ENCODE measurements at places on chromosomes 11 and 22.
A peak's percentile ranks its signal among the peaks of the same experiment; 100 is the strongest.

DNA sequence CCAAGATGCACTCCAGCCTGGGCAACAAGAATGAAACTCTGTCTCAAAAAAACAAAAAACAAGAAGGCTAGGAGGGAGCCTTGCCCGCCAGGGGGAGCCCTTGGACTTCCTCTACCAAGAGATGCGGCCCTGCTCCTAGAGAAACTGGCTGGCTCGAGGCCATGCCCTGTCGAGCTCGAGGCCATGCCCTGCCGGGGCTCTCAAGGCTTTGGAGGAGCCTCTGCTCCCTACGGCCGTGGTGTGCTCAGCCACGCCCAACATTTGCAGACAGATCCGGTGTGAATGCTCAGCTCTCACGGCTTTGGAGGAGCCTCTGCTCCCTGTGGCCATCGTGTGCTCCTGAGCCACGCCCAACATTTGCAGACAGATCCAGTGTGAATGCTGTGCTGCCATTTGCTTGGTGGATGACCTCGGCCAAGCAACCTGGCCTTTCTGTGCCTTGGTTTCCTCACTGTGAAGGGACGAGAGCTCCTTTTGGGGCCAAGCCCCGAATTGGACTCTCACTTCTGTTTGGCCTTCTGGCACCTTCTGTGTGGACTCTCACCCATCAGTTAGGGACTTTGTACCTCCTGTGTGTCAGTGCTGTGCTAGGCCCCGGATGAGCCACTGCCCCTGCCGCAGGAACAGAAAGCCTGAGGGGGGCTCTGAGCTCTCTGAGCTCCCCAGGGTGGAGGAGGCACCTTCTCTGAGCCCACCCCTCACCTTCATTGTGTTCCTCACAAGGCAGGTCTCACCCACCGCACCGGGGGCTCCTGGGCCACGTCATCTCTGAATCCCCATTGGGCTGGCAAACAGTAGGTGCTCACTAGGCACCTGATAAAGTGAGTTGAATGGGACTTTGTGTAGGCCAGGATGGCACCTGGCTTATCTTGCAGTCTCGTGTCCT is 14.1 kb downstream of the C11orf24 start:
- no peak overlapping the region for H3K27ac ChIP-seq
- peaks cover 23% of the 10 kb centered on the region for H3K36me3 ChIP-seq
- no peaks in the 10 kb centered on the region for H3K27me3 ChIP-seq
- peak overlapping the region; percentile 28 for H3K4me3 ChIP-seq
- no peaks in the 10 kb centered on the region for H3K4me1 ChIP-seq

GRCh38 chr22:28019881-28020861 is 101.1 kb upstream of the PITPNB start:
- no peaks in the 10 kb centered on the region for H3K36me3 ChIP-seq
- H3K27ac ChIP-seq, result peak overlapping the region; percentile 59
- H3K4me3 ChIP-seq, result no peak overlapping the region
- DNase-seq, result peak; percentile 90
- peaks cover 12% of the 10 kb centered on the region for H3K4me1 ChIP-seq

GRCh38 chr11:1776331-1776851 is 12.7 kb upstream of the CTSD start:
- peak; percentile 48 for DNase-seq
- H3K4me3 ChIP-seq, result no peak overlapping the region
- H3K27ac ChIP-seq, result no peak overlapping the region
- no peaks in the 10 kb centered on the region for H3K36me3 ChIP-seq
- peaks cover 8% of the 10 kb centered on the region for H3K4me1 ChIP-seq

DNA sequence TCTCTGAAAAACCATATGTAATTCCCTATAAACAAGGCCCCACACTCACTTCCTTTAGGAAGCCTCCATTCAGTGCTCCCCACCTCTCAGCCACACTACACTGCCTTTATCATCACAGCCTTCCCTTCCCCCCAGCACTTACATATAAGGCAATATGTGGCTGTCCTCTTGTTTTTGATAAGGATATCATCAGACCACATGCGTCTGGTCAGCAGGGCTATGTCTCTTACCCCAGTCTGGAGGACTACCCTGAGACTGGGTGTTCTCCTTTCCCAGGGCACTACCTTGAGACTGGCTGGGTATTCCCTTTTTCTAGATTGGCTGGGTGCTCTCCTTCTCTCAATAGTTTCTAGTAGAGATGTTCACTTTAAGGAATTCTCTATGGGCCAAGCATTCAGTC is 7.8 kb downstream of the KCNE3 start:
- no peaks in the 10 kb centered on the region for H3K36me3 ChIP-seq
- peaks cover 11% of the 10 kb centered on the region for H3K4me1 ChIP-seq
- H3K27me3 ChIP-seq, result no peaks in the 10 kb centered on the region
- no peak for DNase-seq
- no peak overlapping the region for H3K4me3 ChIP-seq
- H3K27ac ChIP-seq, result no peak overlapping the region

GRCh38 chr11:59429924-59430516 is 3.8 kb upstream of the OR5A2 start:
- H3K27me3 ChIP-seq, result no peaks in the 10 kb centered on the region
- no peak overlapping the region for H3K27ac ChIP-seq
- DNase-seq, result no peak
- no peak overlapping the region for H3K4me3 ChIP-seq
- no peaks in the 10 kb centered on the region for H3K36me3 ChIP-seq

DNA sequence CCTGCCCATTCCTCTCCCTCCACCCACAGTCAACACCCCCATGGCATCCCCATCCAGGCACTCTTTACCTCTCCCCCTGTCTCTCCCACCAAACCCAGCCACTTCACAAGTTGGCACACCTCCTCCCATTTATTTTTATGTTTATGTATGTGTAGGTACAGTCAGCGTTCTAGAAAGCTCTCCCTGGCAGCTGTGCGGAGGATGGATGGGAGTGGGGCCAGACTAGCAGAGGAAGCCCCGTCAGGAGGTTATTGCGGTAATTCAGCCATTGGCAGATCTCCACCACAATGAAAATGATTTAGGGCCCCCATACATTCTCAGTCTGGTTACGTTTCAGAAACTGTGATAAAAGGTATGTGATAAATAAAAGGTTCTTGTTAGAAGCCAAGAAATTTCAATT is 51.3 kb downstream of the BTG4 start:
- no peak overlapping the region for H3K27ac ChIP-seq
- no peak for DNase-seq
- no peaks in the 10 kb centered on the region for H3K4me1 ChIP-seq
- no peaks in the 10 kb centered on the region for H3K27me3 ChIP-seq
- no peak overlapping the region for H3K4me3 ChIP-seq

DNA sequence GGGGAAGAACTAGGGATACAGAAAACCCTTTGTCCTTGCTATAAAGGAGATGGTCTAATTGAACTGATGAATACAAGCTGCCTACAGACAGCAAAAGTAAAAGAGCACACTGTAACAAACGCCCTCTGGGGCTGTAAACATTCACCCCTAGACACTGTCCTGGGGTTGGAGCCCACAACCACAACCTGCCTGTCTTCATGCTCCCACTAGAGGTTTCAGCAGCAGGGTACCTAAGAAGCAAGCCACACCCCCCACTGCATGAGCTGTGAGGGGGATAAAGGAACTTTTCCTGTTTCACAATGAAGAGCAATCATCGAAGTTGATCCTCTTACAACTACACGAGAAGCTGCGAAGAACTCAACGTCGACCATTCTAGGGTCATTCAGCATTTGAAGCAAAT is 90.5 kb upstream of the LUZP2 start:
- DNase-seq, result no peak
- H3K36me3 ChIP-seq, result no peaks in the 10 kb centered on the region
- H3K27ac ChIP-seq, result no peak overlapping the region
- no peak overlapping the region for H3K4me3 ChIP-seq
- no peaks in the 10 kb centered on the region for H3K4me1 ChIP-seq

GRCh38 chr11:117145393-117145761 is 1.3 kb downstream of the PAFAH1B2 start:
- H3K27me3 ChIP-seq, result no peaks in the 10 kb centered on the region
- peak overlapping the region; percentile 93 for H3K4me3 ChIP-seq
- H3K36me3 ChIP-seq, result no peaks in the 10 kb centered on the region
- H3K4me1 ChIP-seq, result peaks cover 59% of the 10 kb centered on the region
- peak overlapping the region; percentile 97 for H3K27ac ChIP-seq

DNA sequence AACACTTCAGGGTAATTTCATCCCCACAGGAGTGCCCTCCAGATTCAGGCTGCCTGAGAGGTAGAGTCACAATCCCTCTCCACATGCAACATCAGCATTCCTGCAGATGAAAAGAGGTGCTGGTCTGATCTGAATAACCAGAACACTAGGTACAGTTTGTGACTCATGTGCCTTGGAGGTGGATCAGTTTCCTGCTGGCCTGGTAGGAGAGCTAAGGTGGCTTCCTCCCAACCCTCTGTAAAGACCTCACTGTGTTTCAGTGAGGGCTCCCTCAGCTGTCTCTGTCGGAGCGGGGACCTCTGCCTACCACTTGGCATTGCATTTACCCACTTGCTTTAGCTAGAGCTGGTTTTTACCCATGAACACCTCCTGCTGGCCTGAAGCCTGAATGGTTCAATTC is 7.6 kb downstream of the OR9G1 start:
- H3K27me3 ChIP-seq, result no peaks in the 10 kb centered on the region
- H3K36me3 ChIP-seq, result no peaks in the 10 kb centered on the region
- no peaks in the 10 kb centered on the region for H3K4me1 ChIP-seq
- no peak overlapping the region for H3K27ac ChIP-seq
- no peak overlapping the region for H3K4me3 ChIP-seq
- DNase-seq, result no peak

DNA sequence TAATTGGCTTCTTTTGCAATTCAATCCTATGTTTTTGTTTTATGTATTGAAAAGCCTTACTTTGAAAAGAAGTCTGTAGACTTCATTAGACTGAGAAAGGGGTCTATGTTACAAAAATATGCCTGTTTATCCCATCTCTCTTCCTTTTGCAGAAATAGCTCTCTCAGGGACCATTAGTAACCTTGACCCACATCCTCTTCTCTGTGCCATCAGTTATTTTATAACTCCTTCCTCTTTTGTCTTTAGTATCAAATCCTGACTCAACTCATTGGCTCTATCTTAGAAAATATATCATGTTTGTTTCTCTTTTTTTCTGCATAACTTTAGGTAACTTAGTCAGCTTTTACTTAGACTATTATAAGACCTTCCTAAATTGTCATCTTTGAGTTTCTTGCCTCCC is 20.3 kb downstream of the ZC3H12C start:
- no peak for DNase-seq
- no peaks in the 10 kb centered on the region for H3K4me1 ChIP-seq
- H3K4me3 ChIP-seq, result no peak overlapping the region
- H3K27ac ChIP-seq, result no peak overlapping the region
- no peaks in the 10 kb centered on the region for H3K27me3 ChIP-seq
- H3K36me3 ChIP-seq, result no peaks in the 10 kb centered on the region

All from sigmoid colon (tissue), 7 donors.